ENCODE measurements at places on chromosomes 12 and 14. TPM values are rescaled to one million over a fixed set of nuclear protein-coding genes. Genes with fewer than 3 reads are reported as not detected.

Gene COL2A1
- total RNA-seq, result 3.2 TPM

Gene ZFHX2
- total RNA-seq, result 0.48 TPM

DNA sequence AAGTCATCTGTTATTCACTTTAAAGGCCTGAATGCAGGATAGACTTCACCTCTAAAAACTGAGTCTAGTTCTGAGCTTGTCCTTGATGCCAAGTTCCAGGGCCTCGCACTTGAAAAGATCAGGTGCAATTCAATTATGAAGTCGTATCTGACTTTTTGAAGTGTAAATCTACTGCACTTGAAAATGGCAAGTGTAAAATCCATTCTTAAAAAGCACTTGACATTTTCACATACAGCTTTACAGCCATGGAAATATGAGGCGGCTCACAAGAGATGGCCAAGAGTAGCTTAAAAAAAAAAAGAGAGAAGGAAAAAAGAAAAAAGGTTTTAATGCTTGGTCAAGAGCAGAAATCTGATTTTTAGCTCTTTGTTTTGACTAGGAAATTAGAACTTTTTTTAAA is 172.5 kb downstream of the GXYLT1 start:
- no peak for DNase-seq

GRCh38 chr14:95645389-95645996 is 40.7 kb upstream of the TCL1B start:
- no peak for DNase-seq

DNA sequence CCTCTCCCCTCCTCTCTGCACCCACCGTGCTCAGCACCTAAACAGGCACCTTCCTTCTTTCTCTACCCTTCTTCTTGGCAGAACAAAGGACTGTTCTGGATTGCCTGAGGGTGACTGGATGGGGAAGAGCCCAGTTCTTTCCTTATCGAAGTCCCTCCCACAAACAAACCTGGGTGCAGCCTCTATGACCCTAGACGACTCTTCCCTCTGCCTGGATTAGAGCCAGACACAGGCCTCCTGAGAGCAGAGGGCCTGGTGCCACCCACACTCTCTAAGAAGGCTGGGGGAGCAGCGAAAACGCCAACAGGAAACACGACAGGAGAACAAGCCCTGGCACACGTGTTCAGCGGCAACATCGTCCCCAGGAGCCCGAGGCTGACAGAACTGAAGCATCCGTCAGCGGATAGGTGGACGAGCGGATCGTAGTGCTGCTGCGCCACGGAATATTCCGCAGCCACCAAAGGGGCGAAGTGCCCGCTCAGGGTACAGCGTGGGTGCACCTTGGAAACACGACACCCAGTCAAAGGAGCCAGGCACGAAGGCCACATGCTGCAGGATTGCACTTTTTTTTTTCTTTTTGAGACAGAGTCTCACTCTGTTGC is 38.0 kb downstream of the RIMBP2 start:
- DNase-seq, result no peak

GRCh38 chr12:8589679-8590078 is 23.0 kb downstream of the AICDA start:
- no peak for DNase-seq
